ENCODE measurements at places on chromosomes 12 and 14.

- DNase-seq, result no peak
Observed at GRCh38 chr14:88305528-88306322, 17.3 kb downstream of the KCNK10 start.

- DNase-seq, result no peak
Observed at GRCh38 chr14:91957876-91958313, 10.4 kb upstream of the FBLN5 start.

- DNase-seq, result peak; percentile 52
Observed at GRCh38 chr12:31238764-31239387, 87.1 kb downstream of the SINHCAF start.

GRCh38 chr12:117019866-117020265, 79.3 kb downstream of the TESC start:
- DNase-seq, result no peak

- no peak for DNase-seq
Observed at GRCh38 chr12:28958553-28959195, 190.4 kb upstream of the FAR2 start.

GRCh38 chr12:69354556-69355187, 4.9 kb upstream of the YEATS4 start:
- no peak for DNase-seq

DNA sequence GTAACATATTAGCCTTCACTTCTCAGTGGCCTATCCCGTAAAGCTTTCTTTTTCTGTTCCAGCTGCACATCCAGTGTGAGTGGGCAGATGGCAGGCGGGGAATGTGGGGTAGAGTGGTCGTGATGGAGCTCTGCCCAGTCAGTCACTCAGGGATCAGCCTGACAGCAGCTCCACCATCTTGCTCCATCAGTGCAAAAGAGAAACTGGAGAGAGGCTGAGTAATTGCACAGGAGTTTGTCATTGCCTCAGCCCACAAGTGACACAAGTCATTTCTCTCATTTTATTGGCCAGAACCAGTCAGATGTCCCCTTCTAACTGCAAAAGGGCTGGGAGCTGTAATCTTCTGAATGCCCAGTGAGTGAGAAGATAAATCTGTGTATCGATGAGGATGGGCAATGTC, 66.5 kb downstream of the ATP23 start:
- no peak for DNase-seq

DNA sequence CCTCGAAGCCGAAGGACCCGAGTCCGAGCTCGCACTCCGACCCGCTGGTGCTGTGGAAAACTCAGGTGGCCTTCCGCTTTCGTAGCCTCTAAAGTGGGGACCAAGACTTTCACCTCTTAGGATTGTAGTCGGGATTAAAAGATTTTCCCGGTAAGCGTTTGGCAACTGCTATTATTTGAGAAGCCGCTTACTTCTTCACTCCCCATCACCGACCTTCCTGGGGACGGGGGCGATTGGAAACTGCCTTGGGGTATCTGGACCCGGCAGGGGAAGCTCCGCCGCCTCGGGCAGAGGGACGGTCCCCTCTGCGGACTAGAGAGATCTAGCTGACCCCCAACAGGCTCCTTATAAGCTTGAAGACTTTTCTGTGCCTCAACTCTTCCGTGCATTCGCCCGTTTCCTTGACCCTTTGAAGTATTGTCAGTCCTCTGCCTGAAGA, 659 bp downstream of the TRAFD1 start:
- no peak for DNase-seq

DNA sequence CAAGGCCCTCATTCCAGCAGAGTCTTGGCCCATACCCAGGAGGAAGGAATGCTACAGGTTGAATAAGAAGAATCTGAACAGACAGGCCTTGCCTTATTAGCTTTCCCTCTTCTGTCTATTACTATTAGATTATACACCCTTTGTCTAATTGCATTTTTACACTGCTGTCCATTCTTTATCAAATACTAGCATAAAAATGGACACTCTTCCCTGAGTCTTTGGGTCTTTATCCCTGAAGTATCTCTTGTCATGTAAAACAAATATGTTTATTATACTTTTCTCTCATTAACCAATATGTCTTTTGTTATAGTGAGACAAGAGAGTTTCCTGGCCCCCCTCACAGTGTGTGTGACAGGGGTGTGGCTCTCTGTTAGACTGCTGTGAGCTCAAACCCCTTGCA, 897.4 kb upstream of the SEL1L start:
- no peak for DNase-seq

GRCh38 chr12:72679147-72679757, 407.1 kb downstream of the TRHDE start:
- DNase-seq, result no peak

DNA sequence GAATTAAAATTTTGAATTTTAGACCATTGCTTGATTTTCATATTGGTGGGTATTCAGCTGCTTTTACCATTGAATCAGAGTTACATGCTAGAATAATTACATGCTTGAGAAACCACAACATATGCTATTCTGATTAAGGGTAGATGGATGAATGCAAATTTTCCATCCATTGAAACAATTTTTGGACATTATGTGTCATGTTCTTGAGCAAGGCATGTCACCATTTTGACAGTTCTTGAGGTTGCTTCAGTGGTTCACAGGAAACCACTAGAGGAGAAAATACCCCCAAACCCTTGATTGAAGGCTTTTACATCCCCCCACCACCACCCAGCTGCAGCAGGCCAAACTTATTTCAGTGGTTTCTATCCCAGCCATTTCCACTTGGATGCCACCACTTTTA, 13.5 kb downstream of the UBR7 start:
- no peak for DNase-seq

DNA sequence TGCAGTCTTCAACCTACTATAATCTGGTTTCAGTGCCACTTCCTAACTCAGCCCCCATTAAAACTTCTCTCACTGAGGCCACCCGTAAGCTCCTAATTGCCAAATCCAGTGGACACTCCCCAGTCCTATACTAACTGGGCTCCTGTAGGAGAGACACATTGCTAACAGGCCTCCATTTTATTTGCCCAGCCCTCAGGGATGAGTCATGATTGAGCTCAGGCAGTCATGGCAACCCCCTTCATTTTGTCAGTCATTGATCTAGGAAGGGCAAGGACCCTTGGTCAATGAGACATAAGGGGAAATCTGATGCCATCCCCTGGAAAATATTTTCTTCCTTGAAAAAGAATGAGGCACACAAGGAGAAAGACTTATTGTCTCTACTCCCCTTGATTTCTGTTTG, 70.1 kb upstream of the HIF1A start:
- DNase-seq, result no peak

GRCh38 chr12:114769634-114770033, 85.7 kb upstream of the TBX3 start:
- DNase-seq, result no peak

GRCh38 chr14:68780358-68781160, 12.3 kb downstream of the ZFP36L1 start:
- DNase-seq, result no peak

DNA sequence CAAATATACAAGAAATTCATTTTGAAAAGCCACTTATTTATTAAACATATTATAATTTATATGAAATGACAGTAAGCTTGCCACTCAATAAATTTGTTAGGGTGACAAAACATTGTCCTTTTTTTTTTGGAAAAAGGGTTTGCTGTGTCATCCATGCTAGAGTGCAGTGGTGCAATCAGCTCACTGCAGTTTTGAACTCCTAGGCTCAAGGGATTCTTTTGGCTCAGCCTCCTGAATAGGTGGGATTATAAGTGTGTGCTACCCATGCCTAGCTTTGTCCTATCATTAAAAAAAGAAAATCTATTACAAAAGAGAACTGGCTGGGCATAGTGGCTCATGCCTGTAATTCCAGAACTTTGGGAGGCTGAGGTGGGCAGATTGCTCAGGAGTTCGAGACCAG, 66.8 kb downstream of the FGD6 start:
- DNase-seq, result no peak

- no peak for DNase-seq
Observed at GRCh38 chr12:30939234-30939633, 12.7 kb downstream of the TSPAN11 start.

DNA sequence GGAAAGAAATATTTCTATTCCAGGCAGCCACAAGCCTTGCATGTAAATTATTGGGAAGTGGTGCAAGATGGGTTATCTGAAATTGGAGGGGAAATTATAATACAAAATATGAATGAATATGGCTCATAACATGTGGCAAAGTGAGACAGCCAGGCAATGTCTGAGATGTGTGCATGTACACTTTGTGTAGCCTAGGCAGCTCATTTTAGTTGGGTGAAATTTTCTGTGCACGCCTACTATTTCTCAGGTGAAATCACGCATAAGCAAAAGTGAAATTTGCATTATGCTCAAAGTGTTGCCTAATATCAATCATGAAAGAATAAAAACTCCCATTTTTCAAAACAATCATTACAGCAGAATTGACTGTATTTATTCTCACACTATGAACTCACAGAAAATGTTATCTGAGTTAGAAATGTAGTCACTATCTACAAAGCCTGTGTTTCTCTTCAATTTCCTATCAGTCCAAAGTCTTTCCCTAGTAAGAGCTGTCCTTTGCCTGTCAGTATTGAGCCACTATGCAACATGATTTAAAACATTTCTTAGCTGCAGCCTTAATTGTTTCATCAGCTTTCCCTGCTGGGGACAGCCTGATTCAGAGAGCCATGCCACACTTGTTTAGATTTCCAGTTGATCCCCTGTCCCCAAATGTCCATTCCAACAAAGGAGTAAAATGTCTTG, 80.7 kb downstream of the EPS8 start:
- no peak for DNase-seq

GRCh38 chr14:39768589-39768988, 336.4 kb upstream of the FBXO33 start:
- DNase-seq, result no peak

DNA sequence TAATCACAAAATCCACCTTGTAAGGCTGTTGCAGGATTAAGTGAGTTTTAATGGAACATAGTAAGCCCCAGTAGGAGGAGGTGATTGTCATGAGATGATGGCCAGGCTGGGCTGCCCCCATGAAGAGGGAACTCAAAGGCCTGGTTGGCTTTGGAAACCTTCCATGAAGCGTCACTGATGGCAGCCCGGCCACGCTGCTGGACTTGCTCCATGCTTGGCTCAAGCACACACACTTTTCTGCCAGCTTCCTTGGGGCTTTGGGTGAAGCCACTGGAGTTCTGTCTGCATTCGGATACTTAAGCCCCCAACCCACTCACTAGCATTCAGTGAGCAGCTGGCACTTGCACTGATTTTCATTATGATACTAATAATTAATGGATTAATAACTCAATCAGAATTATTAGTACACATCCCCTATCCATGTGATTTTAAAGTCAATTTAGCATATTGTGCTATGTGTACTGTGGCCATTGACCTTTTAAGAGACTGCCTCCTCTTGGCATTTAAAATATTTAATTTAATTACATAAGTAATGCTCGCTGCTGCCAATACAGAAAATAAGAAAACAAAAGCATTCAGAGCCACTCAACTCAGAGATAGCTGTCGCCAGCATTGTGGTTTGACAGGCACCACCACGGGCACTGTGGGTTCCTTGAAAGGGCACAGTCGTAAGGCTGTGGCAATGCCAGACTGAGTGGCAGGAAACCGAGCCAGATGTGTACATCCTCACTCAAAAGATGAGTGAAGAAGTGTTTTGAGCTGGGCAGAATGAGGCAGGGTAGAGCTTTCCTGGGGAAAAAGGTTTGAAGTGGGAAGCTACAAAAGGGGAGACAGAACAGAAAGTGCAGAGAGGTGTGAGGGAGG, 15.9 kb downstream of the KRT85 start:
- no peak for DNase-seq

GRCh38 chr14:91388551-91388975, 29.1 kb downstream of the CCDC88C start:
- DNase-seq, result no peak

- DNase-seq, result no peak
Observed at GRCh38 chr12:60494244-60494643, 898.4 kb downstream of the SLC16A7 start.

GRCh38 chr12:107228076-107228475, 134.7 kb upstream of the CRY1 start:
- DNase-seq, result no peak

DNA sequence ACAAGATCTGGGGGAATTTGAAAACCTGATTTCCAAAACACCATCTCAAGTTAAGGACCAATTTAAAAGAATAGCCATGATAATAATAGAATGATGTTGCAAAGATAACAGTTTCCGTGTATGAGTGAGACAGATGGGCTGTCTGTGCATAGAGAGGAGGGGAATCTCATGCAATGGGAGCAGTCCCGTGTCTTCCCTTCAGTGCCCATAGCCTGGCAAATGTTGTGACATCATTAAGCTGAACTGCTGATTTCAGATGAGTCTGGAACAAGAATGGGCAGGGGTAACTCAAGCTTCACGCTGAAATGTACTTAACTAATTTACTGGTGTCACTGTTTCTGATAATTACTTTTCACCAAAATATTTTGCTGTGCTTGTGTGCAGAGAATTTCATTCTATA, 454.0 kb downstream of the FOXG1 start:
- DNase-seq, result no peak

DNA sequence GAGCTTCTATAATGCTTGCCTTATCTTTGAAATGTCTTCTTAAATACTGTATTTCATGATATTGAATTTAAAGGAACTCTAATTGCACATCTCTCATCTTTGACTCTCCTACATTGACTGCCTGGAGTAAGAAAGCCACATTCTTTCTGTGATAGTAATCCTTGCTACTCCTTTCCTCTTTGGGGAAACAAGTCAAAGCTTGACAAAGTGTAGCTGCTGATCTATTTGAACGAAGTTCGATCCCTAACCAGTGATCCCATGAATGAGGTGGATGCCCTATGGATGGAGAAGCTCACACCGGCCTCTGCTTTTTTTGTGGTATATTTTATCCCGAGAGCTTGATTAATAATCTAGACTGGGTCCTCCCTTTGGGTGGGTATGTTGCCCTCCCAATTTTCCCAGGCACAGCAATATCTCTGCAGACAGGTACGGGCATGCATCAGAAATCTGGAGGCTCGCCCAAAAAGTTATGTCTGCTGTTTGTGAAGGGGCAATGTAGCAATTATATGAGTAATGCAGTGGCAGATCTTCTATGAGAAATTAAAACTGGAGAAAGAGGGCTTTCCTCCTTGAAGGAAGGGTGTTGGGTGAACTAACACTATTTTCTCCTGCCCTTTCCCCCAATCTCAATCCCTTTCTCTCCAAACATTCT, 163.0 kb upstream of the FRMD6 start:
- DNase-seq, result no peak

- DNase-seq, result no peak
Observed at GRCh38 chr14:91381801-91382670, 35.6 kb downstream of the CCDC88C start.

DNA sequence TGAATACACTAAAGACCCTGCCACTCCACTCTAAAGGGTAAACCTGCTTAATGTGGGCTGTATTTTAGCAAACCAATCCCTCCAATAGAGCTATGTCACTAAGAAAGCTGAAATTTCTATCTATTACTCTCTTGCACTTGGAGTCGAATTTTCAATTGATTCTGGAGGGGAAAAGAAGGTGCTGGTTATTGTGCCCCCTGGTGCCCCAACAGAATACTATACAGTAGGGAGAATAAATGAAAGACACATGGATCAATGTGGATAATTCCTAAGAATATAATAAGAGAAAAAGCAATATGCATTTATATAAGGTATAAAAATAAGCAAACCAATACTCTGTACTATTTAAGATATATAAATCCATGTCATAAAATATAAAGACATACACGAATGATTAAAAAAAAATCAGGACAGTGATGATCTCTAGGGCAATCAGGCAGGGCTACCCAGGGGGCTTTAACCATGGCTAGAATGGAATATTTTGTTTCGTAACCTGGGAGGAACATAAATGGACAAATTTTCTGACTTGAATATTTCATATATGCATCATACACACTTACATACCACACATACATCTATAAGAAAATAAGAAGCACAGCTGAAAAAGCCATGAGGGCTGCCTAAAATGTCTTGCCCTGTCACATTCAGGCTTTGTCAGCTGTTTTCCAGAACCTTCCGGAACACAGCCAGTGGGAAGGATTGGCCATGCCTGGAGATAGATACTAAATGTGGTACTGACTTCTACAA, 54.4 kb downstream of the EFCAB11 start:
- no peak for DNase-seq

Measured in stimulated activated CD4-positive, alpha-beta T cell treated with anti-CD3 and anti-CD28 coated beads, Interleukin-12 subunit alpha, Interleukin-12 subunit beta, amount 100 ng/mL, for 24 hours (primary cell).